Peyer's patch (tissue), 4 donors: ENCODE measurements at places on chromosomes 3 and 15. TPM values are rescaled to one million over a fixed set of nuclear protein-coding genes. Genes with fewer than 3 reads are reported as not detected.

- no peak overlapping the region for H3K4me3 ChIP-seq
- DNase-seq: no peak
- no peaks in the 10 kb centered on the region for H3K36me3 ChIP-seq
Observed at GRCh38 chr3:134419214-134419959, 45.1 kb upstream of the AMOTL2 start.

GRCh38 chr3:94460931-94461330 lies 398.1 kb downstream of the NSUN3 start:
- H3K27me3 ChIP-seq: no peaks in the 10 kb centered on the region
- no peak overlapping the region for H3K4me3 ChIP-seq
- DNase-seq: no peak
- H3K27ac ChIP-seq: no peak overlapping the region
- H3K36me3 ChIP-seq: no peaks in the 10 kb centered on the region

GRCh38 chr15:65641768-65642475 lies 20.2 kb downstream of the SLC24A1 start:
- H3K4me1 ChIP-seq: no peaks in the 10 kb centered on the region
- DNase-seq: no peak
- H3K4me3 ChIP-seq: no peak overlapping the region
- no peaks in the 10 kb centered on the region for H3K27me3 ChIP-seq
- no peaks in the 10 kb centered on the region for H3K36me3 ChIP-seq

DNA sequence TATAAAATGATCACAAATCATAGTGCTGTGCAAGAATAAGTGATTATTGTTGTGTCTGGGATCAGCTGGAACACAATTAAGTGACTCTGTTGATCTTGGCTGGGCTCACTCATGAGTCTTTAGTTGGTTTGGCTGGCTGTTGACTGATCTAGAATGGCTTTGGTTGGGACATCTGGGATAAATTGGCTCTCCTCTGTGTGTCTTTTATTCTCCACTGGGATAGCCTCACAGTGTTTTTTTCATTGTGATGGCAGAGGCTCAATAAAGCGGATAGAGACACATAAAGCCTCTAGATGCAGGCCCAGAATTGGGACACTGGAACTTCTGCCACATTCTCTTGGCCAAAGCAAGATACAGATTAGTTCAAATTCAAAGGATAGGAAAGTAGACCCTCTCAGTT lies 735.6 kb downstream of the PDCD6IP start:
- no peaks in the 10 kb centered on the region for H3K4me1 ChIP-seq
- no peak for DNase-seq
- no peak overlapping the region for H3K4me3 ChIP-seq
- H3K27ac ChIP-seq: no peak overlapping the region
- H3K27me3 ChIP-seq: no peaks in the 10 kb centered on the region
- no peaks in the 10 kb centered on the region for H3K36me3 ChIP-seq

- no peak overlapping the region for H3K4me3 ChIP-seq
- no peak for DNase-seq
- H3K36me3 ChIP-seq: no peaks in the 10 kb centered on the region
- H3K4me1 ChIP-seq: no peaks in the 10 kb centered on the region
- no peak overlapping the region for H3K27ac ChIP-seq
Observed at GRCh38 chr3:167909504-167909896, 174.0 kb downstream of the SERPINI1 start.

GREM1 gene
- total RNA-seq: 3.0 TPM

DNA sequence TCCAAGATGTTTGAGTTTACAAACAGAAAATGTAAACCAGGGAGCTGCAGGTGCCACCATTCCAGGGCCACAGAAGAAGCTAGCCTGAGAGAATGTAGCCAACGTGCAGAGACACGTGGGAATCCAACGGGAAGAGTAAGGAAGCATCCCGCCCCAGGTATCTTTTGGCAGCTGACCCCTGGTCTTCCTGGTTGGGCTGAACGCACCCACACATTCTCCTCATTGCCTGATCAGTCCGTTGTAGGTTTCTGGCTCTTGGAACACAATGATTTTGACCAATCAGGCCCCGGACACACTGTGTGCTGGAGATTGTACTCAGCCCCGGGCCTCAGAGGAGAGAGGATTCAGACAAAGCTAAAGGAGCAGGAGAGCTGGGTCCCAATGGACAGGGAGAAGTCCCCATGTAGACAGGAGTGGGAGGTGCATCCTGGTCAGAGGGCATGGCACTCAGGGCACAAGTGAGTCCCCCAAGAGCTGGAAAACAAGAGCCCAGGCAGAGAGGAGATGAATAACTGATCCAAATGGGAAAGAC lies 102.3 kb downstream of the TPRA1 start:
- H3K4me1 ChIP-seq: no peaks in the 10 kb centered on the region
- no peaks in the 10 kb centered on the region for H3K36me3 ChIP-seq
- H3K27me3 ChIP-seq: no peaks in the 10 kb centered on the region
- DNase-seq: no peak
- no peak overlapping the region for H3K27ac ChIP-seq

DNA sequence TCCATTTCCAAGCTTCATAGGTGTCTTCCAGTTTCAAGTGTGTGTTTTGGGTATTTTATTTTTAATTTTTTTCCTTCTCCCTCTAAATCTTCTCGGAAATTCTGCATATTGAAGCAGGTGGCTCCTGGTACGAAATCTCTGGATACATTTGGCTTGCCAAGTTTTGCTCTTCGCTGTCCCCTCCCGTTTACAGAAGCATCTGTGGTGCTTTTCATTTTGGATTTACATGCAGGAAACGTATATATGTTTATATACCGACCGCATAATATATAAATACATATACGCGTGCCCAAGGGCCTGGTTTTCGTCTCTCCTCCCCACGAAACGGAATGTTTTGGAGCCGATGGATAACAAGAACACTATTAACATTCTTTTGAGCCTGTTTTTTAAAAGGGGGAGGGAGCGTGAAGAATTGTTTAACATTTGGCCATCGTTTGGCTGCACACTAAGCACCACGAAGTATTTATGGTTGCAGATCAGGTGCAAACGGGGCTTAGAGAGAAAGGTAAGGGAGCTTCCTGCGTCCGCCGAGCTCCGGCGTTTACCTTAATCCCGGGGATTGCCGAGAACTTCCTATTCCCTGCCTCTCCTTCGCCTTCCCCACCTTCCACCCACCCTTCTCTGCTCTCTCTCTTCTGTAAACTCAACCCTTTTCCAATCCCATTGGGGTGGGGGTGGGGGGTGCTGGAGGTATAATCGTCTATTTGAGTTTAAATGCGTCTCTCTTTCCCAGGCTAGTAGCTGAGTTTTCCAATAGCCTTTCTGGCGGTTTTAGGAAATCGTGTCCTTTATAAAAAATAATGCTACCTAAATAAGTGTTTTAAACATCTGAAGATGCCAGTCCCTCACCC lies 1.1 kb upstream of the NLGN1 start:
- H3K36me3 ChIP-seq: no peaks in the 10 kb centered on the region
- DNase-seq: no peak
- no peaks in the 10 kb centered on the region for H3K4me1 ChIP-seq
- H3K27me3 ChIP-seq: no peaks in the 10 kb centered on the region
- no peak overlapping the region for H3K27ac ChIP-seq

GRCh38 chr3:148923592-148923991 lies 58.5 kb downstream of the CPA3 start:
- no peaks in the 10 kb centered on the region for H3K4me1 ChIP-seq
- no peak overlapping the region for H3K27ac ChIP-seq
- DNase-seq: no peak
